Effector CD8-positive, alpha-beta T cell (primary cell): ENCODE measurements at places on chromosomes 7 and 10.

GRCh38 chr10:110357252-110357780 lies 52.6 kb upstream of the SMNDC1 start:
- no peak for DNase-seq

- no peak for DNase-seq
Observed at GRCh38 chr7:90401989-90402388, 1.3 kb upstream of the CLDN12 start.

- DNase-seq = no peak
Observed at GRCh38 chr7:34025600-34025999, 120.3 kb downstream of the BMPER start.

GRCh38 chr7:28998105-28998504 lies 40.0 kb upstream of the TRIL start:
- no peak for DNase-seq

- no peak for DNase-seq
Observed at GRCh38 chr7:157483515-157483914, 146.7 kb downstream of the DNAJB6 start.

GRCh38 chr10:44960088-44960460 lies 472 bp downstream of the RASSF4 start:
- DNase-seq = no peak

DNA sequence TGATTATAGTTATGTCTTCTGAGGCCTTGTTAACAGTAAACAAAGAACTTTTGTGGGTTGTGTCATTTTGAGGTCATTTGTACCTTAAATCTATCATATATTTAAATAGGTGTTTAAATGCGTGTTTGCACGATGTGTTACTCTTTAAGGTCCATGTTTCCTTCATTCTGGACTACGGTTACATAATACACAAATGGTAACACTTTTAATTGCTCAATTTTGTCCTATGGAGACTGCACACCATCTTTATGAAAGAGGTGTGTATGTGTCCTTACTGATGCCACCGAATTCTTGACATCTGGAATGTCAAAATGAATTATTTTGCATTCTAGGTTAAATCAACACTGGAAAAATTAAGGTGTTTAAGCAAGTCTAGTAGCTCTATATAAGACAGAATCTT lies 1.7 kb downstream of the PALS2 start:
- no peak for DNase-seq

DNA sequence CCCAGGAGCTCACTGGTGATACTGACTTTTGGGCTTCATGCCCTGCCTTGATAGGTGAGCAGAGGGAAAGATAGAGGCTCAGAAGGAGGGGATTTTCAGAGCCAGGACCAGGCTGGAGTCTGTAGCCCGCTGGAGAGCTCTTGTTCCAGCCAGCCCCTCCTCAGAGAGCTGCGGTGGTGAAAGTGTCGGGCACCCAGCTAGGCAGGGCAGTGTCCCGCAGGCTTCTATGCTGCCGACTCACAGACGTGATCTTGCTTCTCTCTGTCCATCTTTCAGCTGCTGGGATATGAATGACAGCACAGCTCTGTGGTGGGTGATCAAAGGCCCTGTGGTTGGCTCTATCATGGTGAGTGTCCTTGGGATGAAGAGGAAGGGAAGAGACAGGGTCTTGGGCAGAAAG lies 35.2 kb downstream of the ADCYAP1R1 start:
- no peak for DNase-seq

DNA sequence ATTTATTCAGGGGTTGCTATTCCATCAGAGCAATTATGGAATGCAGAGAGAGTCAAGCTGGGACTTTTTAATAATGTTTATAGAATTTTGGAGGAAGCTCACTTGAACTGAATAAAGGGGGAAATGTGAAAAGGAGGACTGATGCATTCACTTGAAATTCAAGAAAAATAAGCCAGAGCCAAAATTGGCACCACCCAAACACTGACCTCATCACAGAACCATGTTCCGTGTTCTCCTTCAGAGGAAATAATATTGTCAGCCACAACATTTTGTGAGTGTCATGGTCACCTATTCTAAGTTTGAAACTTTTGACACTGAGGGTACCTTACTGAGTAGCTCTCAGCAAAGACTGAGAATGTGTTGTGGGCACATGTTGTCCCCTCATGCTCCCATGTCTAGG lies 207.0 kb downstream of the ANK3 start:
- no peak for DNase-seq

DNA sequence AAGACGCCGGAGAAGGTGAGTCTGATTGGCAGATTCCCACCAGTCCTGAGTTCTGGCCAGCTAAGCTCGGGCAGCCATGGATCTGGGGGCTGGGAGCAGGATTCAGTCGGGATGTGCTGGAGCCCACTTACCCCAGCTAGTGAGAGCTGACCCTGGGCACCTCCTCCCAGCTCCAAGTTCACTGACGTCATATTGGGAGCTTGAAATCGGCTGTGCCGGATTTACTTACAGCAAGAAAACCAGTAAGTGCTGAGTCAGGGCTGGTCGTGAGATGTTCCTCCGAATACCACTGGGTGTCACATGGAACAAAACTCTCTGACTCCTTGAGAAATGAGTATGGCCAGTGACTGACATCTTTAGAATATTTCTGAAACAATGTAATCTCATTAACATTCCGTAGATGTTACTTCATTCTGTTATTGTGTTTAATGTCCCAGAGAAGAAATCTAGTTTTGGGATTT lies 621.2 kb downstream of the SDK1 start:
- DNase-seq = no peak

DNA sequence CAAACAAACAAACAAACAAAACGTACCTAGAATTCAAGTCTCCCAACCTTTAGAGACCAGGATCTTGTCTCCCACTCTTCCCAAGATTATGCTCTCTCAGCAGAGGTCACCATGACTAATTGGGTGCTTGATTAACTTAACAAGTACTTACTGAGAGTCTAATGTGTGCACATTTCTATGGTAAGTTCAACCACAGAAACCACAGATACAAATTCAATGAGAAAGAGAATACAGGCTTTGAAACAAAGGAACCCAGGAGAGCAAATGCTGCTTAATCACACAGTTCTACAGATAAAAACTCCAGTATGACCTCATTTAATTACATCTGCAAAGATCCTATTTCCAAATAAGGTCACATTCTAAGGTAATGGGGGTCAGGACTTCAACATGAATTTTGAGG lies 142.8 kb downstream of the DNAJC1 start:
- DNase-seq = no peak

DNA sequence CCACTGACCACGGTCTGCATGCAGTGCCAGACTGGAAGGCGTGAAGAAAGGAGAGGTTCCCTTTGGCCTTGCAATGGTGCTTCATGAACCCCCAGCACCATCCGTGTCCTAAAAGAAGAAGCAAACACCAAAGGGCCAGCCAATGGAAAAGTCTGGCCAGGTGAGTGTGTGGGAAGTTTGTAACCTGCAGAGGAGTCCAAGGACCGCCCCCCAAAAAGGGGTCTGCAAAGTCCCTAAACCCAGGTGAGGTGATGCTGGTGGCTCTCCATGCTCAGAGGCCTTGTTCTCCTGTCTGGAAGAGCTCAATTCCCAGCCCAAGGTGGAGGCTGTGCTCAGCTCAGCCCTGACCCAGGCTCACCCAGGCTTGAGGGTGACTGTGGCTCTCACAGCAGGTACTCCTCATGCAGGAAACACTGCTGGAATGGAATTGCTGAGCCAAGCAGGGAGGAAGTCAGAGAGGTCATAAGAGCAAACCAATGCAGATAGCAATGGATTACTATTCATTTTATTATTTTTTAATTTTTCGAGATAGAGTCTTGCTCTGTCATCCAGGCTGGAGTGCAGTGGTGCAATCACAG lies 52.4 kb upstream of the NANOS1 start:
- no peak for DNase-seq

- no peak for DNase-seq
Observed at GRCh38 chr7:55185321-55185802, 166.5 kb downstream of the EGFR start.

DNA sequence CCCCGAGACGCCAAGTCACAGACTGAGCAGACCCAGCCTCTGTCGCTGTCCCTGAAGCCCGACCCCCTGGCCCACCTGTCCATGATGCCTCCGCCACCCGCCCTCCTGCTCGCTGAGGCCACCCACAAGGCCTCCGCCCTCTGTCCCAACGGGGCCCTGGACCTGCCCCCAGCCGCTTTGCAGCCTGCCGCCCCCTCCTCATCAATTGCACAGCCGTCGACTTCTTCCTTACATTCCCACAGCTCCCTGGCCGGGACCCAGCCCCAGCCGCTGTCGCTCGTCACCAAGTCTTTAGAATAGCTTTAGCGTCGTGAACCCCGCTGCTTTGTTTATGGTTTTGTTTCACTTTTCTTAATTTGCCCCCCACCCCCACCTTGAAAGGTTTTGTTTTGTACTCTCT lies 215.6 kb downstream of the TCF7L2 start:
- DNase-seq = no peak

DNA sequence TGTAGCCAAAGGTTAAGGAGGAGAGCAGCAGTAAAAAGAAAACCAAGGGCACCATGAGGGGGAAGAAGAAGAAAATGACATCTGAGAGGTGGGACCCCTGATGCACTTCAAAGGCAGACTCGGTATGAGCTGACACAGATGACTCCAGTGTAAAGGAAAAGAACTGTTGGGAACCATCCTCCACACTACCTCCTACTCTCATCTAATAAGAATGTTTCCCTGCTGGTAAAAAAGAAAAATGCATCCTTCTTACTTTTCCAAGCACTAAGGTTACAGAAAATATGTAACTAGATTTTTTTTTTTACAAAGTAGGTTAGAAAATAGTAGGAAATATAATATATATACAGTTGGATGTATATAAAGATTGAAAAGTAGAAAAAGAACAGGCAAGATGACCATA lies 16.9 kb downstream of the TAS2R41 start:
- no peak for DNase-seq

DNA sequence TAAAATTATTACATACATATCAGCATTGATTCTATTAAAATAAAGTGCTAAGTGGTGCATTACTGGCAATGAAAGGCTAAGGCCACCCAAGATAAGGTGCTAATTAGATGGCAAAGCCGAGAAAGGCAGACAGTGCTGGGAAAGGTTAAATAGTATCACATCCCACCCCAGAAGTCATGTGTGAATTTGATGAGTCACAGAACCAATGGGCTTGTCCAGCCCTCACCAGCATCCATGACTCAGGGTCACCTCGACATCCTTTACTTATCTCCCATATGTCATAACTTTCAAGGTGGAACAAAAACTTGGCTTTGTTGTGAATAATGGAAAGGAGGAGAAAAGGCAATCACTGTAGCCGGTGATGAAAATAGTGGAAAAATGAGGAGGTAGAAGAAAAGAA lies 459.1 kb downstream of the PLXNA4 start:
- DNase-seq = no peak

GRCh38 chr10:90162271-90162853 lies 461.0 kb downstream of the KIF20B start:
- no peak for DNase-seq

DNA sequence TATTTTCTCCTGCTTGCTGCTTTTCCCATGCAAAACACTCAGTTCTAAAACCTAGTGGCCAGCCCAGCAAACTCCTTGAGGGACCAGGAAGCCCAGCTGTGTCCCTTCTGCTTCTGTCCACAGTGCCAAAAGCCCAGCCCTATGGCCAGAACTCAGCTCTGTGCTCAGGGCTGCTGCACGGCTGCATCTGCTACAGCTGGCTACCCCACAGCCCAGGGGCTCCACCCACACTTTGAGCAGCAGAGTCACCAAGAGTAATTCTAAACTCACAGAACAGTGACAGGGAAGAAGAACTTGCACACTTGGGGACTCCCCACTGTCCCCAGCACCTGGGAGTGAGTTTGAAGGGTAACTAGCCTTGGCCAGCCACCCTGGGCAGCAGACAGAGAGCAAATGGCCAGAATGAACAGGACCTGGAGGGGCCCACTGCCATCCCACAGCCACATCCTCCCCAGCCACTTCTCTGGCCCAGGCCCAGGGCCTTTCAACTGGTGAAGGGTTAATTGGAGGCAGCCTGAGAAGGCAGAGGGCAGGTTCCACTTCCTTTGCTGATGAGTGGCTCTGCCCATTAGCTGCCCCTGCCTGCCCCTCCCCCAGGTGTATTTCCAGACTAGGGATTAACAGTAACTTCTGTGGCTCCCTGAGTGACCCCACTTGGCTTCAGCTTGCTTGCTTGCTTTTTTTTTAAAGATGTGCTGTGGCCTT lies 28.1 kb upstream of the TRIM8 start:
- no peak for DNase-seq

GRCh38 chr10:86286236-86287109 lies 80.1 kb downstream of the GRID1 start:
- DNase-seq = no peak

DNA sequence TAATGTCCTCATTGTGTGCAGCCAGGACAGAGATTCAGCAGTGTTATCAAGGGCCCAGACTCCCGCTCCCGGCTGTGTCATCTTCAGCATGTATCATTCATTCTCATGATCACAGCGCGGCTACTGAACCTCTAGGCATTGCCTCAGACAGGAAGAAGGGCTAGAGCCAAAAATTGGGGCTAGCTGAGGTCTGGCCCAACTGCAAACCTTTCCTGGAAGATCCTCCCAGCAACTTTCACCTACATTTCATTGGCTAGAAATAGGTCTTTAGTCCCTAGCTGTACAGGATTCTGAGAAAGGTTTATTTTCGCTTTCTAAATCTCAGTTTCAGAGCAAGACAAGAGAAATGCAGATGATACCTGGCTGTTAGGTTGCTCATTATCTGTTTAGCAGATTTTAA lies 81.9 kb downstream of the CREM start:
- no peak for DNase-seq

DNA sequence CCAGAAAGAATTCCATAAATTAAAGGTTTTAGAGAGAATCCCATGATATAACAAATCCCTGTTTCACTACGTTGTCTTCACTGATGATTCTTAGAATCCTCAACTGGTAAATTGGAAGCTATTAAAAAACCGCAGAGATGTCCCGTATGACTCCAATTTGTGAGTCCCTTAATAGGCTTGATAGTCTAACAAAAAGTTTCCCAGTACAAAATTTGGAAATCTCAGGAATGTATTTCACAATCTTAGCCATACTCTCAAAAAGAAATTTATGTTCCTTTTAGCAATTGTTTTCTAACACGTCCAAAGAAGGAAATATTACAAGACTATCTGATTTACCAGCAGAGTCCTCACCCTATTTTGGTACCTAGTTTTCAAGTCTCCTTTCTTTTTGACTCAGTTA lies 2.5 kb downstream of the TES start:
- DNase-seq = no peak

GRCh38 chr7:133349101-133349500 lies 96.2 kb downstream of the EXOC4 start:
- DNase-seq = no peak

- DNase-seq = no peak
Observed at GRCh38 chr7:55131142-55131929, 112.5 kb downstream of the EGFR start.

DNA sequence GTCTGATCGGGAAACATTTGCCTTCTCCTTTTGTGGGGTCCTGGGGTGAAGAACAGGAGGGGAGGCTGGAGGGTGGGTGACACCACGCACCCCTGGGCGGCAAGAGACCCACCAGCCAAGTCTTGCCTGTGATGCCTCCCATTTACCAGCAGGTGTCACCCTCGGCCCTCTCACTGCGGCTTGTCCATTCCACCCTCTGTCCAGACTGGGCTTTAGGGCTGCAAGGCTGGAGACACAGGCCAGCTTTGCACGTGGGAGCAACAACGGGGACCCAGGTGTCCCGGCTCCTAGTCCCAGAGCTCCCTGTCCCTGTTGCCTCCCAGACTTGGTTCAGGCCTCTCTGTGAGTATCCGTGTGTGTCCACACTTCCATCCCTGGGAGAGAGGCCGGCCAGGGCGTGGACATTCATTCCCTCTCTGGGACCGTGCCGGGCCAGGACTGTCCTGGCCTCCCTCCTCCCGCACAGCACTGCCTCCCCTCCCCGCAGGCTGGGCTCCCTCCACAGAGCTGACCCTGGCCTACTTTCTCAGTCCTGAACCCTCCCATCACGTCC lies 36.2 kb upstream of the GTF2IRD1 start:
- peak; percentile 26 for DNase-seq

GRCh38 chr7:103296901-103297836 lies at the start of gene PMPCB:
Gene PMPCB (plus strand): TSS chr7:103297435. CDS start chr7:103297460, 25 bp downstream.
- peak; percentile 92 for DNase-seq
